A549 treated with dexamethasone at 1 μM for 4 hours (cell line): ENCODE measurements at places on chromosomes 4 and X. TPM values are rescaled to one million over a fixed set of nuclear protein-coding genes. Genes with fewer than 3 reads are reported as not detected.

Gene PNCK
- 0.07 to 0.41 TPM (median 0.18 TPM) in 5 replicates for total RNA-seq

Gene TMEM255A
- total RNA-seq: 0.33 to 1.1 TPM (median 0.61 TPM) in 5 replicates

Gene TRAM1L1
- 0.50 to 0.69 TPM (median 0.55 TPM) in 5 replicates for total RNA-seq

Gene SPANXN1
- total RNA-seq: not detected in 5 replicates

Gene BTK
- 0.12 to 0.20 TPM (median 0.20 TPM) in 4 of 5 replicates, not detected in the other for total RNA-seq

Gene IQCM
- total RNA-seq: not detected in 5 replicates

Gene HPGDS
- not detected in 5 replicates for total RNA-seq

Gene CT45A1
- total RNA-seq: not detected in 5 replicates

Gene RHOXF2B
- not detected in 5 replicates for total RNA-seq
